ENCODE measurements at places on chromosomes 13 and 19.

DNA sequence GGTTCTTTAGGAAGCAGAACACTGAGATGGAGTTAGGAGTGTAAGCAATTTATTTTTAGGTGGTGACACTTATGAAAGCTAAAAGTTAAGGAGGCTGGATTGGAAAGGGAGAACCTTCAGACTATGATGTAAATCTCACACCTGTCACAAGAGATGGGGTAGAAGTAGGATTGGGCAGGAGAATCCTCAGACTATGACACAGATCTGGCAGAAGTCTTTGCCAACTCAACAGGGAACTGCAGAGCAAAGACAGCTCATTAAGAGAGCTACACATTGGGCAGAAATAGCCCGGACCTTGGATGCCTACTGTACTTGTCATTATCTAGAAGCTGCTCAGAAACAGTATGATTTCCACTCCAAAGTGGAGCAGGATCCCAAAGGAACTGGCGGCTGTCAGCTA, 134.4 kb downstream of the DNAJC15 start:
- DNase-seq: no peak

GRCh38 chr19:19486343-19487076, 28.8 kb downstream of the TSSK6 start:
- no peak for DNase-seq

DNA sequence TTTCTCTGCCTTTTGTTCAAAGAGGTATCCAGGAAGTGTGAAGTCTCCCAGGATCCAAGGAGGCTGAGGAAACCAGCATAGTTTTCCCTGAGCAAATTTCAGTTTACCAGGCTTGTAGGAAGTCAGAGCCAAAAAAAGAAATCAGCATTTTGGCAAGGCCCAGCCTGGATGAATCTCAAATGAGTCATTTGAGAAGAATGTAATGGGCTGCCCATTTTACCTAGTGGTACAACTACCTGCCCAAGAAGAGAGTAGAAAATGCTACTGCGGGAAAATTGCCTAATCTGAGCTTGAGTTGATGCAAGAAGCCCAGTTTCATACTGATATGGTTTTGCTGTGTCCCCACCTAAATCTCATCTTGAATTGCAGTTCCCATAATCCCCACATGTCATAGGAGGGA, 284.1 kb upstream of the ZNF507 start:
- no peak for DNase-seq

GRCh38 chr19:32130332-32130731, 215.1 kb upstream of the ZNF507 start:
- no peak for DNase-seq

DNA sequence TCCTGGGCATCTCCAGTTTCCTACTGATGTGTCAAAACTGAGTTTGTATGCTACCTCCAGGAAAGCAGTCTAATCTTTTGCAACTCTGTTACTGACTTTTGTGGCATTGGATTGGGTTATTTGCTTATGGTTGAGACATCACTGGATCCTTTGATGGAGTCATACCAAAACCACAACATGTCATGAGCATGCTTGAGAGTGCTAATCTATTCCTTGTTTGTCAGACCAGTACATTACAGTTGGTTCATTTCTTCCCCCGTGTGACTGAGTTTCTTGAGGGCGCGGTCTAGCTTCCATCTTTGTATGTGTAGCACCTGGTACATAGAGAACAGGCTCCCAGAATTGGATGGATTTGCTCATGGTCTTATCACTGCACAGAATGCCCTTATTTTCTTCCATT, 43.2 kb downstream of the SUGT1 start:
- no peak for DNase-seq

DNA sequence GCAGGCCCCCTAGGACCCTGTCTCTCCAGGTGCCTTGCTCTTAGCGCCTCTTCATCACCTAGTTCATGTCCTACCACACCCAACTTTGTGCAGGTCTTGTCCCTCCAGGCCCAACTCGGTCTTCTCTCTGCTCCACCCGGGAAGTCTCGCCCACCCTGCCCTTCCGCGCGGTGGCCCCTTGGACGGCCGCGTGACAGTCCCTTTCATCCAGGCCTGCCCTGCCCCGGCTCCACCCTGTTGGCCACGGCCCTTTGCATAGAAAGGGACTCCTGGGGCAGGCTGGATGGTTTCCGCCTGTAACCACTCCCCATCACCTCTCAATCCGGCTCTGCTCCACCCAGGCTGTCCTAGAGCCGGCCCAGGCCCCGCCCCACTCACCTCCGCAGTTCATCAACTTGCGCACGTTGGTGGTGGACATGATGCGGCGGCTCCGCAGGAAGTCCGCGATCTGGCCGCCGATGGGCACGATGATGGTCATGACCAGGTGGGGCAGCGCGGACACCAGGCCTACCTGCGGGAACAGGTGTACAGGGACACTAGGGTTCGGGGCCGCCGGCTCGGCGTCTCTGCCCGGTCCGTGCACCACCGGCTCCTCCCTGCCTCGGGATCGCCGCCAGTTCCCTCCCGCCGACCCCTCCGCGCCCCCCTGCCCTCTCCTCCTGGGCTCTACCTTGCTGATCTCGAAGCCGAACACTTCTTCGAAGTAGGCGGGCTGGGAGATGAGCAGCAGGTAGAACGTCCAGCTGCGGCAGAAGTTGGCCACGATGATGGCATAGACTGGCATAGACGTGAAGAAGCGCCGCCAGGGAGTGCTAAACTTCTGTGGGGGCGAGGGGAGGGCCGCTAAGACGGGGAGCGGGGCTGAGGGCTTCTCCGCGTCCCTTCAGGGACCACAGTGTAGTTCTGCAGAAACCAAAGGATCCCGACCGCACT, 7.2 kb downstream of the GFY start:
- no peak for DNase-seq

- DNase-seq: no peak
Observed at GRCh38 chr19:14004619-14005348, 1.3 kb downstream of the RFX1 start.

DNA sequence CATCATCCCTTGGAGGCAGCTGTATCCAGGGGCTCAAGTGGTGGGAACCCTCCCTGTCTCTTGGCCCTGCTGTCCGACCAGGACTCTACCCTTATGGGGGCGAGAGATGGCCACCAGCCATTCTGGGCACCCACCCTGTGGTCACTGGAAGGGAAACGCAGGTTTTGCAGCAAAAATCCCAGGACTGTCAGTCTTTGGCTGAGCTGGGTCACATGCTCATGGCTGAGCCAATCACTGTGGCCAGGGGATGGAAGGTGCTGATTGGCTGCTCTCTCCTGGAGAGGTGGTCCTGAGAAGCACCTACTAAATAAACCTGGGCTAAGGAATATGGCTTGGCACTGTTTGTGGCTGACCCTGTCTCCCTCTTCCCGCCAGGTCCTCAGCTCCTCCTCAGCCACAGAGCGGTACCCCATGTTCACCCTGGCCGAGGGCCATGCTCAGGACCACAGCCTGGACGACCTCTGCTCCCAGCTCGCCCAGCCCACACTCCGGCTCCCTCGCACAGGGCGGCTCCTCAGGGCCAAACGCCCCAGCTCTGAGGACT, 8.9 kb downstream of the ATG4D start:
- DNase-seq: peak; percentile 78

- DNase-seq: no peak
Observed at GRCh38 chr19:1952635-1953034, 11.7 kb downstream of the CSNK1G2 start.

DNA sequence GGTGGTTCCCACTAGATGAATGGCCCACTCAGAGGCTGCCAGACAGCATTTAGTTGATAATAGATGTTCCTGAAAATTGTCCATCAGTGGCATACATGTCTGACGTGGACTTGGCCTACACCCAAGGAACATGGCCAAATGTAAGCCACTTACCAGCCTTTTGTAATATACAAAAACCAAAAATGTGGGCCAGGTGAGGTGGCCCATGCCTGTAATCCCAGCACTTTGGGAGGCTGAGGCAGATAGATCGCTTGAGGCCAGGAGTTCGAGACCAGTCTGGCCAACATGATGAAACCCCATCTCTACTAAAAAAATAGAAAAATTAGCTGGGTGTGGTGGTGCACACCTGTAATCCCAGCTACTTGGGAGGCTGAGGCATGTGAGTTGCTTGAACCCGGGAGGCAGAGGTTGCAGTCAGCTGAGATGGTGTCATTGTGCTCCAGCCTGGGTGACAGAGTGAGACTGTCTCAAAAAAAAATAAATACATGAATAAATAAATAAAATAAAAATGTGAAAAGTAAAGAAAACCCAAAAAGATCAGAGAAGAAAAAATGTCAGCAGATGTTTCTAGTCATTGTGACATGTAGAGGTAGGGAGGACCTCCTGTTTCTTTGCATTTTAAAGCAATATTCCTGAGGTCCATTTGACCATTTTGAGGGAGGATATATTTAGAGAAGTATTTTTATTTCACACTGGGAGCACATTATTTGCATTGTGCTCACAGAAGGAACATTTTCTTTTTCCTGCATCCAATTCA, 7.1 kb upstream of the WTIP start:
- no peak for DNase-seq

GRCh38 chr19:10228920-10229319, 2.2 kb downstream of the S1PR2 start:
- peak; percentile 61 for DNase-seq

GRCh38 chr13:32195713-32196112, 119.5 kb downstream of the ZAR1L start:
- DNase-seq: no peak

- DNase-seq: no peak
Observed at GRCh38 chr13:109394311-109394988, 391.9 kb downstream of the IRS2 start.

GRCh38 chr19:7781157-7781556, 18.1 kb downstream of the CLEC4M start:
- no peak for DNase-seq

GRCh38 chr13:78650717-78651083, 8.3 kb downstream of the OBI1 start:
- no peak for DNase-seq

GRCh38 chr13:43744261-43745031, 42.3 kb downstream of the ENOX1 start:
- DNase-seq: no peak

- no peak for DNase-seq
Observed at GRCh38 chr13:100473087-100473486, 115.5 kb downstream of the GGACT start.

GRCh38 chr19:50500060-50500752, 10.8 kb downstream of the JOSD2 start:
- DNase-seq: no peak

- DNase-seq: peak; percentile 88
Observed at GRCh38 chr19:1826557-1827521, 14.8 kb upstream of the ATP8B3 start.

DNA sequence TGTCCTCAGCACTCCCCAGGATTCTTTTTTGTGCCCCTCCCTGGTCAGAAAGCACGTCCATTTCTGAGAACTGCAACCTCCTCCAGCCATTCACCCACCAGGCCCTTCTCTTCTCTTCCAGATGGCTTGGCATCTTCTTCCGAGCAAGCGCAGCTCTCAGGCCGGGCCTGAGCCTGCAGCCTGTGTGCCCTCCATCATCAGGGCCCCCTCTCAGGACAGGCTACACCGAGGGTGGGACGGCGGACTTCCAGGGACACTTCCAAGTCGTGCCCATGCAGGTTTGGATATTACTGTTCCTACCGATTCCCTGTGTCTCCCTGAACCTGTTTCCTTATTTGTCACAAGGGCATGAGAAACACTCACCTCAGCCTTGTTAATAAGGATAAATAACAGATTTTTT, 28.4 kb downstream of the SOX1 start:
- no peak for DNase-seq
